Mammary epithelial cell (primary cell): ENCODE measurements at places on chromosomes 12 and 14. TPM values are rescaled to one million over a fixed set of nuclear protein-coding genes. Genes with fewer than 3 reads are reported as not detected.

Gene ADCY6
- 12.9 TPM for polyA plus RNA-seq

Gene GSC
- polyA plus RNA-seq: 0.05 TPM

Gene OR10P1
- polyA plus RNA-seq: not detected

Gene POTEG
- polyA plus RNA-seq: not detected

Gene DCN
- polyA plus RNA-seq: 11.4 TPM
